ENCODE measurements at places on chromosomes 5 and 9. TPM values are rescaled to one million over a fixed set of nuclear protein-coding genes. Genes with fewer than 3 reads are reported as not detected.
A peak's percentile ranks its signal among the peaks of the same experiment; 100 is the strongest.

Gene GLRA1
- total RNA-seq = not detected

- H3K4me1 ChIP-seq = peaks cover 38% of the 10 kb centered on the region
- no peaks in the 10 kb centered on the region for H3K27me3 ChIP-seq
- peak overlapping the region; percentile 88 for H3K27ac ChIP-seq
- peak overlapping the region; percentile 81 for H3K4me3 ChIP-seq
Measured at GRCh38 chr9:101400120-101400519, 1.5 kb downstream of the ZNF189 start.

Gene SLC6A19
- not detected for total RNA-seq

Gene C9orf50
- total RNA-seq = not detected

- peak overlapping the region; percentile 92 for H3K4me3 ChIP-seq
- peaks cover 26% of the 10 kb centered on the region for H3K4me1 ChIP-seq
- H3K27me3 ChIP-seq = no peaks in the 10 kb centered on the region
- H3K36me3 ChIP-seq = no peaks in the 10 kb centered on the region
- DNase-seq = no peak
Measured at GRCh38 chr9:129027685-129028191, 393 bp downstream of the SH3GLB2 start.

DNA sequence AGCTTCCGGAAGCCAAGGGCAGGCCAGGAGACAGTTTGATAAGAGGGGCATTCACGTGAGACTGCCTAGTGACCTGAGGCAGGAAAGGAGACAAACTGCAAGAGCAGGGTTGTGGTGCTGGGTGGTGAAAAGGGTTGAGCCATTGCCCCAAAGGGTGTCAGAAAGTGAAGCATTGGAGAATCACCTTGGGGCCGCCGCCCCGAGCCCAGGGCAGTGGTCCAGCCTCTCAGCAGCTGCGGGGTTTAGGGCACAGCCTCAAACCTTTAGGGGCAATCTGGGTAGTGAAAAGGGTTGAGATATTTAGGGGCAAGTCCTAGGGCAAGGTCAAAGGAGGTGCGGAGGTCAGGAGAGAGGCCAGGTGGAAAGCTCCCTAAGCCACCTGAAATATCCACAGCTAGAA lies 10.4 kb upstream of the ANKRD33B start:
- H3K27me3 ChIP-seq = no peaks in the 10 kb centered on the region
- no peak overlapping the region for H3K27ac ChIP-seq
- H3K36me3 ChIP-seq = no peaks in the 10 kb centered on the region
- no peaks in the 10 kb centered on the region for H3K4me1 ChIP-seq
- no peak overlapping the region for H3K4me3 ChIP-seq

DNA sequence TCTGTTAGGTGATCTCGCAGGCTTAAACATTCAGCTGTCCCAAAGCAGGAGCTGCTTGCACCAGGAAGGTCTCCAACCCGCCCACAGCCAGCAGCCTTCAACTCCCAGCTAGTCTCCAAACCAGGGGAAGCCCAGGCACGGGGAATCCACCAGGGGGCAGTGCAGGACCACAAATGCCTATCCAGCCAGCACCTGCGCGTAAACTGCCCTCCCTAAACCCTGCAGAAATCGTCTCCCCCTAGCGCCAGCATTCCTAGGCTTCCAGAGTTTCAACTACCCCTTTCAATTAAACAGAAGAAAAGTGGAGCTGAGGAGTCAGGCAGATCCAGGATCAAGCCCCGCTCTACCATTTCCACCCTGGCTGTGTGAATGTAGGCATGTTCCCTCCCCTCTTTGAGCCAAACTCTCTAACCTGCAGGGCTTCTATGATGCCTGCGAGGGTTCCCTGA lies 72.0 kb downstream of the HRH2 start:
- H3K27ac ChIP-seq = no peak overlapping the region
- H3K27me3 ChIP-seq = peaks cover 22% of the 10 kb centered on the region
- no peaks in the 10 kb centered on the region for H3K36me3 ChIP-seq
- no peaks in the 10 kb centered on the region for H3K4me1 ChIP-seq
- peak; percentile 85 for DNase-seq

GRCh38 chr9:108534741-108535140 lies 321.0 kb downstream of the ACTL7B start:
- no peaks in the 10 kb centered on the region for H3K27me3 ChIP-seq
- no peaks in the 10 kb centered on the region for H3K36me3 ChIP-seq
- H3K27ac ChIP-seq = no peak overlapping the region
- no peaks in the 10 kb centered on the region for H3K4me1 ChIP-seq
- H3K4me3 ChIP-seq = no peak overlapping the region

Gene OLFM1
- total RNA-seq = 5.0 TPM

DNA sequence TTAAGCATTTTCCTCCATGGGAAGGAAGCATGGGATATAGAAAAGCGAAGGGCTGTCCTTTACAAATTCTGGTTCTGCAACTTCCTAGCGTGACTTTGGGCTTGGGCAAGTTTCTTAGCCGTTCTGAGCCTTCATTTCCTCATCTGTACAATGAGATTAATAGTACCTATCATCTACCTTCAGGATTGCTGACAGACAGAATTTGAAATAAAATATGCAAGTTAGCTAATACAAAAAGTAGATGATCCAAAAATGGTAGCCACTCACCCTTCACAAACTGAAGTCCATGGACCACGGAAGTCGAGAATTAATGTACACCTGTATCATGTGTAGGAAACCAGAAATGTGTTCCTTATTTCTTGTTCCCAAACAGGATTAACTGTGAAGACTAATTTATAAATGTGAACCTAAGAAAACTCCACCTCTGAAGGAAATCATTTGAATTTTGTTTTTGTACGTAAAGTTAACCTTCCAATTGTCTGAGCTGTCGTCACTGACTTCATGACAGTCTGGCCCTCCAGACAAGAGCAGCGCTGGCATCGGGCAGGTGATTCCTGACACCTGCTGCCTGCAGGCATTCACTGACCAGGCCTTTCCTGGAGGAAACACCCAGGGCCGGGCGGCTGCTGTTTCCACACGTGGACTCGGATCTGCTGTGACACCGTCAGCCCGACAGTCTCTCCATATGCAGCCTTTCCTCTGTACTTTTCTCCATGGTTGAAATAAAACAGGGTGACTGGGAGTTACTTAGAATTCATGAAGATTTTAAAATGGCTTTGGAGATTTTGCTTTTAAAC lies 63.4 kb downstream of the PSMB7 start:
- H3K4me3 ChIP-seq = no peak overlapping the region
- no peaks in the 10 kb centered on the region for H3K4me1 ChIP-seq
- H3K36me3 ChIP-seq = peaks cover 7% of the 10 kb centered on the region
- H3K27ac ChIP-seq = no peak overlapping the region

- H3K36me3 ChIP-seq = no peaks in the 10 kb centered on the region
- no peak overlapping the region for H3K27ac ChIP-seq
- no peaks in the 10 kb centered on the region for H3K27me3 ChIP-seq
- no peak overlapping the region for H3K4me3 ChIP-seq
Measured at GRCh38 chr5:84016085-84016484, 295.4 kb upstream of the HAPLN1 start.
